DMS79 (cell line): ENCODE measurements at places on chromosomes 12 and 14.

DNA sequence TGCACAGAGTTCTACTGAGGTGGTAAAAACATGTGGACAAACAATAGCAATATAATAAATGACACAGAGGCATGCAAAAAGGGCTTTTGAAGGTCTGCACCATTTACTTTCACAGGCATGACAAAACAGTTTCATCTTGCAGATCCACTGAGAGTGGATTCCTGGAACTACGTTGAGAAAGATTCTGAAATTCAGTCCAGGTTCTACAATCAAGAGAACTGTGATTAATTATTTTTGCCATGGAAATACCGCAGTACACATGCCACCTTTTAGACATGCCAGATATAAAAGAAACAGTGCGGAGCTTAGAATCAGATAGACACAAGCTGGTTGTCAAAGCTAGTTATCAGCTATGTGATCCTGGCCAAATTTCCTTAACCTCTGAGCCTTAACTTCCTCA lies 4.8 kb downstream of the CSRP2 start:
- DNase-seq: no peak

DNA sequence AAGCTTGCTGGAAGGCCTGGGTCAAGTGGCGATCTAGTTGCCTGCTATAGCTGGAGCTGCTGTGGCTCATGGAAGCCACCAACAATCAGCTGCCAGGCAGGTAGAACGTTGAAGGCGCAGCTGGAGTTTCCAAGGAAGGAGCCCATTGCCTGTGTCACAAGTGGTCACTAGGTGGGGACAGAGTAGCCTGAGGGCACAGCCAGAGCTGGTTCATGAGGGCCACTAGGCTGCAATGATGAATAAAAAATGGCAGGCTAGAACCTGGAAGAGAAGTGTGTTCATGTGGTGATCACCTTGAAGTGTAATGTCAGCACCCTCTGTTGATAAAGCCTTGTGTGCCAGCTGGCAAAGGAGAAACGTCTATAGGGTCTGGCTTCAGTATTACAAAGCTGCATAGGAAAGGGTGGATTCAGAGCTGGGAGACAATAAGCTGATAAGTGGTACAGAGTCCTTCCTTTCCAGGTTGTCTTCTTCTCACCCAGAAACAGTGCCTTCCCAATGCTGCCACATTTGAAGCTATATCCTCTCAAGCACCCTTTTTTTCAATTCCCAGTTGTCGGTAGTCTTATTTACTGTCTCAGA lies 165.8 kb downstream of the EMP1 start:
- no peak for DNase-seq

GRCh38 chr14:92677087-92677668 lies 71.2 kb downstream of the LGMN start:
- DNase-seq: no peak

DNA sequence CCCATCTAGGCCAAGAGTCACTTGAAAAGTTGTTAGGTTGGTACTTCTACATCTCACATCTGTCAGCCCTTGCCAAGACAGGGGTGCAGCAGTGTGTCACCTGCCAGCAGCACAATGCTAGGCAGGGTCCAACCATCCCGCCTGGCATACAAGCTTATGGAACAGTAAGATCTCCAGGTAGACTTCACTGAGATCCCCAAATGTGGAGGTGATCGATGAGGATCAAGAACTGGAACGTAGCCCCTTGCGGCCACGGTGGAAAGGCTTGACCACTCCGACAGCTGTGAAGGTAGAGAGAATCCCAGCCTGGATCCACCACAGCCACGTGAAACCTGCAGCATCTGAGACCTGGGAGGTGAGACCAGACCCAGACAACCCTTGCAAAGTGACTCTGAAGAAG lies 696.0 kb upstream of the LMO3 start:
- DNase-seq: no peak

DNA sequence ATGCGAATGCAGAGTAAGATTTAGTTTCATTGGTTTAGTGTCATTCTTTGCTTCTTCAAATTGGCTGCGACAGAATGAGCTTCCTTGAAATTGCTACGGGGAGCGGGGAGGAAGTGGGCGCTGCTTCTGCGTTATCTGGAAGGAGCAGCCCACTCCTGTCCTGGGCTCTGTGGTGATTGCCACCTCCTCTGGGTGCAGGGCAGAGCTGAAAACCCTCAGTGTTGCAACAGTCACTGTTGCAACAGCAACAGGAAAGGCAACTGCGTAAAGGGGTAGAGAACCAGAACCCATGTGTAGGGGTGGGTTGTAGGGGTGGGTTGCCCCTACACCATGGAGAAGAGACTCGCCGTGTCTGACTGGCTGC lies 57.7 kb downstream of the MAX start:
- DNase-seq: no peak

- DNase-seq: no peak
These were observed 99.9 kb upstream of the MAP1LC3B2 start for GRCh38 chr12:116459011-116459875.

DNA sequence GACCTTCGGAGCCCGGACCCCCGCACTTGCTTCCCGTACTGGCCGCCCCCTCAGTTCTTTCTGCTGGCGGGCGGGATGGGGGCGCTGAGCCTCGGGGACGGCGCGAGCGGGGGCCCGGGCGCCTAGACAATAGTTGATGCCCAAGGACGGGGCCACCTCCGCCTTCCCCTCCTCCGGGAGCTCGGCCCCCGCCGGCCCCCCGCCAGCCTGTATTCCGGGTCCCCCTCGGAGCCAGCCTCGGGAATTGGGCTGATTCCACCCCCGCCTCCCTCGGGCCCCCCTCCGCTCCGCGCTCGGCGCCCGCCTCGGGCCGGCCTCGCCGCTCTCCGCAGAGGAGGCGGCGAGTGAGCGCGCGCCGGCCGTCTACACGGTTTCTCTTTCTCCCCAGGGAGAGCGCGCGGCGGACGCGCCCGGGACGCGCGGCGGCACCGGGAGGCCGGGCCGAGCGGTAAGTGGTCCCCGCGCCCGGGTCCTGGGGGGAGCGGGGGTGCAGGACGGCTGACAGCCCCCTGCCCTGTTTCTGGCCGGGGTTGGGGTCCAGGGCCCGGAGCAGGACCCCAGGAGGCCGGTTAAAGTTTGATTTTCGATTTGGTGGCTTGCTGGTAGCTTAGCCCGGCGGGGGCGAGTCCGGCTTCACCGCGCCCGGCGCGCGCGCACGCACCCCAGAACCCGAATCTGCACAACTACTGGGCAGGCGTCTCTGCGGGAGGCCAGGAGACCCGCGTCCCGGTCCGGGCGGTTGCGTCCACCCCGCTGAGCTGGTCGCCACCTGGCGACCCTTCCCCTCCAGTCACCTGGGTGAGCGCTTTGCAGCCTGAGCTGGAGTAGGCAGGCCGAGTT lies 413.7 kb downstream of the PCNX1 start:
- peak; percentile 35 for DNase-seq

DNA sequence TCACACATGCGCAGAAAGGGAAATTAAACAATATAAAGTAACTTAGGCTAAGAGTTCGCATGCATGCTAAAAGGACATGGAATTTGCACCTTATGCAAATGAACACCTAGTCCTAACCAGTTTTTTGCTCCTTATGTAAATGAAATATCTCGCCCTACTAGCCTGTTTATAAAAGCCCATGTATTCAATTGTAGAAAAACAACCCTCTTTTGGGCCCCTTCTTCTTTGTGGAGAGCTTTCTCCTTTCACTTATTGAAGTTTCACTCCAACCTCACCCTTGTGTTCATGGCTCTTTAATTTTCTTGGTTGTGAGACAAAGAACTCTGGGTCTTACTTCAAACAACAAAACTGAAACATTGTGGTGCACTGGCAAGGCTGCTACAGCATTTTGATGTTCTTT lies 333.4 kb upstream of the ATXN7L3B start:
- no peak for DNase-seq

DNA sequence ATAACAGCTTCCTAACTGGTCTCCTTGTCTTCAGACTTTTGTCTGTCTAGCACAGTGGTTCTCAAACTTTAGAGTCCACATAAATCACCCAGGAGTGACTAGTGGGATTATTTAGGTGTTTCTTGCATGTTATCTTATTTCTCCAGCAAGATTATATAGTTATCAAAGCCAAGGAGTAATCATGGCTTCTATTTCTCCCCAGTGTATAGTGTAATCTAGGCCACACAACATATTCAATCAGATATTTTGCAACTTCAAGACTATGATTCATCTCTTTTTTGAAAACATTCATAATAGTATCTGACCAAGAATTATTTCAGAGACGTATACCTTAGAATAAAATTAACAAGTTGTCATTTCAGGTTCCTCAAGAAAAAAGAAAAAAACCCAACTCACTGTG lies 131.9 kb downstream of the CEP83 start:
- no peak for DNase-seq

DNA sequence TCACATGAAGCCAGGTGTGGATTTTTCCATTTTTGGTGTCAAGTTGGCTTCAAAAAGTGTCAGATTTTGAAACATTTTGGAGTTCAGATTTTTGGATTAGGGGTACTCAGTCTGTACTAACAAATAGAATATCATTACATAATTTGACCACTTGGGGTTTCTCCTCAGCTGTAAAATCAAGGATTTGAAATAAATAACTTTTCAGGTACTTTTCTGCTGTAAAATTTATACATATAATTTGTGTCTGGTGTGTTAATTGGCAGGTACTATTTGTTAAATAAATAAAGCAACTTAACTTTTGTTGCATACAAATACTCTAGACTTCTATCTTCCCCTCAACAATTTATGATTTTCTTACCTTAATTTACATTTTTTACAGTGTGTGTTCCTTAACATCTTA lies 234.1 kb upstream of the PRICKLE1 start:
- no peak for DNase-seq

- DNase-seq: no peak
These were observed 91.4 kb upstream of the TMPO start for GRCh38 chr12:98423963-98424362.

GRCh38 chr12:104985206-104985605 lies 910 bp upstream of the NOPCHAP1 start:
- no peak for DNase-seq

- DNase-seq: no peak
These were observed 17.7 kb upstream of the PELI2 start for GRCh38 chr14:56100556-56100955.

GRCh38 chr14:21626491-21627230 lies 8.1 kb downstream of the OR10G2 start:
- no peak for DNase-seq

- DNase-seq: peak; percentile 10
These were observed 40.0 kb downstream of the FRS2 start for GRCh38 chr12:69509904-69510827.

DNA sequence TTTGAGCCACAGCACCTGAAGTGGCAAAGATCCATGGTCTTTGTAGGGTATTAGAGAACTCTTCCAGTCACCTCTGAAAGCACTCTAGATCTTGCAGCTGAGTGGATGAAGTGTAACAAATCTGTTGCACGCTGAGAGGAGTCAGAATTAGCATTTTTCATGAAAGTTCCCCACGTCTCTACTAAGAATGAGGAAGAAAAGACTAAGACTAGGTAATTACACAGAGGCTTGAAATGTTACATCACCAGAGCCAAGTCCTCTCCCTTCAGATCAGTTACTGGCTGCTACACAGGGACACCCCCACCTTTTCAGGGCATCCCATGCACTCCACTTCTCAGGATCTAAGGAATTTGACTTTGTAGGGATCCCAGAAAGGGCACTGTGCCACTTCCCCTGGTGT lies 98.6 kb upstream of the FKBP4 start:
- DNase-seq: no peak

GRCh38 chr12:124655698-124656516 lies 88.5 kb upstream of the NCOR2 start:
- DNase-seq: peak; percentile 66

DNA sequence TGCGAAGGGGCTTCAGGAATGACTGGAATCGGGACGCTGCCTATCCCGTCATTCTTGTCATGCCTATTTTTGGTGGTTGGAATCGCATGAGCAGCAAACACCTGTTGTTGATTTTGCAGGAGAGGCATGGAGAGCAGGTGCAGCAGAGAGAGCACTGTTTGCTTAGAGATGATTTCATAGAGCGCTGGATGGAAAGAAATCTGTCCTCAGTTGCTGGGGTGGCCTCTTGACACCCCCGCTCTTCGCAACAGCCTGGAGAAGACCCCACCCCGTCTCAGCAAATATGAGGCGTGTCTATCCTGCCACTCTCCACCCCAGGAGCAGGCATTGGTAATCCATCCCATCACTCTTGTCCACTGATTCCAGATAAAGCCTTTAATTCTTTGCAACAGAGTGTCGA lies 19.3 kb upstream of the NCOR2 start:
- peak; percentile 92 for DNase-seq

DNA sequence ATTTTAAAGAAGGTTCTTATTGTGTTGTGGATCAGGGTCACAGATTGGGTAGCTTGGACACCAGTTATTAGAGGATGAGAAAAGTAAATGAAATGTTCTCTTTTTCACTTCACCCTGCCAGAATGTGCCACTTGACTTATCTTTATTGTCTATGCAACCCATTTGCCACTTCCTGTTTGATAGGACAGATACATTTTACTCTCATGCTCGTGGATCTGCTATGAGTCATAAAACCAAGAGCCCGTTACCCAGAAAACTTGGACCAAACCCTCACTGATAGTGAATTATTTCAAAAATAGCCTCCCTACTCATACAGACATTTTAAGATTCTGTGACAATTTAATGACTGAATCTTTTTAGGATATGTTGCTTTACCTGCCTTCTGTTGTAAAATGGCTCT lies 1.8 kb downstream of the ISCA2 start:
- DNase-seq: peak; percentile 31

GRCh38 chr12:49911213-49911605 lies 7.5 kb upstream of the FAIM2 start:
- DNase-seq: no peak

DNA sequence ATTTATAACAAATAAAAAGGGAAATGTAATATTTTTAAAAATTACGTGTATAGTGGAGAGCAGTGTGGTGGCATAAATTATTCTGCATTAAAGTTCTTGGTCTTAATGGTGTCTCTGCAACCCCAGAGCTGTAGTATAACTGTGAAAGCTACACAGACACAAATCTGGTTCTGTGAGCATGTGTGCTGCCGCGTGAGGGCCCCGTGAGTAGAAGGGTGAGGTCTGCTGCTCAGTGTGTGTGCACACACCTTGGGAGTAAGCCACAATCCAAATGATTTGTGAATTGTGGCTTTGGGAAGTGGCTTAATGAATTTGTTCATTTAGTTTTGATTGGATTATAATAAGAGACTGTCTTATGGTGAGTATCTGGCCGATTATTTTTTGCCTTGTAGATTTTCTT lies 16.8 kb downstream of the PELI2 start:
- no peak for DNase-seq

- no peak for DNase-seq
These were observed 22.8 kb downstream of the MMP17 start for GRCh38 chr12:131850856-131851559.
